ENCODE measurements at places on chromosomes 1 and 21.

- no peak for DNase-seq
Measured at GRCh38 chr1:942864-943533, 16.1 kb downstream of the NOC2L start.

GRCh38 chr1:172338295-172338735 is 82.2 kb upstream of the C1orf105 start:
- no peak for DNase-seq

DNA sequence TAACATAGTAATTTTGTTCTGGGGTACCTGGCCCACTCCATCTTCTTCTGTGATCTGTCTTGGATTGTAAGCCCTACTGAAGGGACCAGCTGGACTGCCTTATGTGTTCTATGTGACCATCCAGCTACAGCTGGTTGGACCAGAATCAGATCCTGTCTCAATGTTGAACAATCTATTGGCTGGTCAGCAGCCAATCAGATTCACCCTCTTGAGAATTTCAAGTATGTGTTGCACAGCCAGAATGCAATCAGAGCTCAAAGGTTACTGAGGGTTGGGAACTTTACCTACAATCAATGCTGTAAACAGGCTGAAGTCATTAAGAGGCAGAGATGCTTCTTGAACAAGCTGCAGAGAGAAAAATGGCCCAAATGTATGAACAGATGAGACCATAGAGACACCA is 61.9 kb downstream of the KCNC4 start:
- no peak for DNase-seq

DNA sequence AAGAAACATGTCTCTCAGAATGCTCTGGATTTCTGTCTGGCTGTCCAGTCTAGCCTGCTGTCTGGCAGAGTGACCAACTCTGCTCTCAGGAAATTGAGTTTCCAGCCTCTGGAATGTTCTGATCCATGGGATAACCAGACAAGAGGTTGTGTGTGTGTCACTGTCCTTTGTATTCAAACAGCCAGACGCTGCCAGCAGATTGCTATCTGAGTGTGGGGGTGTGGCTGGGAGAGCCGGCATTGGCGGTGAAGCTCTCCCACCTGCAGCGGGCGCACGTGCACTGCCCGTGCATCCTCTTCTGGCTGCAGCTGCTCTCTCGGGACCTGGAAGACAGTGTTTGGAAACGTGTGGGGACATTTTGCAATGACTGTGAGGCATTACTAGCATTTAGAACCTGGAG is 26.1 kb downstream of the PKP1 start:
- peak; percentile 74 for DNase-seq

DNA sequence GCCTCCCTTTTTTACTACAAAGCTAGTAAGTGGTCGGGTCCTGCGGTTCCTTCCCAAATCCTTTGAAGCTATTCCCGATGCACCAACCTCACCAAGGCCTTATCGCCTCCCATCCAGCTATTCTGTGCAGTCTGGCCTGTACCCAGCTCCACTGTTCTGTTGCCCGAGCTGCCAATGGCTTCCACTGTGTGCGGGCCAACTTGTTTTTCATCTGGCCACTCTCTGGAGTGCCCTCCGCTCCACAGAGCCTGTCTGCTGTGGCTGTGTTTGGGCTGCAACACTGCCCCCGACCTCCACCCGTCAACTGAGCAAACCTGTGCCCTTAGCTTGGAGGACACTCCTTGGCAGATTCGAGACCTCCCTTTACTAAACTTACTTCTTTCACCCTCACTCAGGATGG is 125.0 kb downstream of the KIAA0319L start:
- DNase-seq: no peak
